ENCODE measurements at places on chromosomes 5 and 9.

DNA sequence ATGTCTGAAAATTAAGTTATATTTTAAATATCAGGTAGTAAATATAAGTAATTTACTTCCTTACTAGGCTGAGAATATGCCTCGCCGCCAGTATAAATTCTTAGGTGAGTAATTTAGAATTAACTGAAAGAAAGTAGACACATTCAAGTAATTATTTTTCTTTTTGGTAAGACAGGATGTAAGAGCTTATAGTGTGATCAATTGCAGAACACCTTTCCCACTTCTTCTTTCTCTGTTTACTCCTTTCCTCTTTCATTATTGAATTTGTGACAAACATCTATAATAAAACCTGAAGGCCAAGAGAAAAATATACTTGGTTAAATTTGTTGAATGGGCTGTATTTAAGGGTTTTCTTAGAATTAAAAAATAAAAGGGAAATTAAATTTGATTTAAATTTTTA lies 195.1 kb upstream of the CDKN2B start:
- DNase-seq, result no peak

GRCh38 chr5:134370311-134370870 lies 978 bp upstream of the UBE2B start:
- no peak for DNase-seq

GRCh38 chr5:23411200-23411599 lies 96.2 kb upstream of the PRDM9 start:
- no peak for DNase-seq

- no peak for DNase-seq
Measured at GRCh38 chr9:89052470-89053097, 61.3 kb downstream of the S1PR3 start.

- no peak for DNase-seq
Measured at GRCh38 chr9:16898464-16898863, 28.0 kb upstream of the BNC2 start.

- peak; percentile 92 for DNase-seq
Measured at GRCh38 chr9:15510789-15511575, at the start of gene PSIP1. Gene PSIP1, minus strand, starts transcription at chr9:15510970. Its CDS starts 782 bp downstream, at chr9:15510188.

DNA sequence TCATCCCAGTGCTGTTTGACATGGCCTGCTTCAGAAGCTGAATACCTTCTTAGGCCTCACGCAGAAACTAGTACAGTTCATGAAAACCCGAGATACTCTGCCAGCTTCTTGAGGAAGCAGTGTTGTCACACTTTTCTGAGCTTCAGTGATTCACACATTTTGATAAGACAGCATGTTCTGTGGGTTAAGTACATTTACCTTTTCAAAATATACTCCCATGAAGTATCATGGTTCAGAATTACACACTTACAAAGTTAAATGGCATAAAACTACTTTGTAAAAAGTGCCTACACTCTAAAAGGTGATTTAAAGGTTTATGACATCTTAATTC lies 56.9 kb downstream of the VCAN start:
- DNase-seq, result no peak

GRCh38 chr5:110768138-110768860 lies 29.5 kb downstream of the SLC25A46 start:
- no peak for DNase-seq

GRCh38 chr5:180494510-180495181 lies 467 bp downstream of the CNOT6 start:
- DNase-seq, result peak; percentile 67

DNA sequence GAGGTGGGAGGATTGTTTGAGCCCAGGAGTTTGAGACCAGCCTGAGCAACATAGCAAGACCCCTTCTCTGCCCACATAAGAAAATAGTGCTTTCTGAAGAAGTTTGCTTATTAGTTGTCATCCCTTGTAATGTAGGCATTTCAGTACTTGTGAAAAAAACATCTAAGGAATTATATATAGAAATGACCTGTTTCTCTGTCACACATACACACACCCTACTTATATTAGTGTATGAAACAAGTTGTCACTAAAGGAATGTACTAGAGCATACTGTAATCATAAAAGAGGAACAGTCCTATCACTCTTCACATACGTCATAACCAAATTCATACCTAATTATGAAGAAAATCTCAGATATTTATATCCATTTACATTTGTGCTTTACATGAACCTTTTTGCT lies 122.0 kb downstream of the NIPBL start:
- DNase-seq, result no peak

GRCh38 chr5:37776826-37777225 lies 63.0 kb downstream of the GDNF start:
- no peak for DNase-seq

DNA sequence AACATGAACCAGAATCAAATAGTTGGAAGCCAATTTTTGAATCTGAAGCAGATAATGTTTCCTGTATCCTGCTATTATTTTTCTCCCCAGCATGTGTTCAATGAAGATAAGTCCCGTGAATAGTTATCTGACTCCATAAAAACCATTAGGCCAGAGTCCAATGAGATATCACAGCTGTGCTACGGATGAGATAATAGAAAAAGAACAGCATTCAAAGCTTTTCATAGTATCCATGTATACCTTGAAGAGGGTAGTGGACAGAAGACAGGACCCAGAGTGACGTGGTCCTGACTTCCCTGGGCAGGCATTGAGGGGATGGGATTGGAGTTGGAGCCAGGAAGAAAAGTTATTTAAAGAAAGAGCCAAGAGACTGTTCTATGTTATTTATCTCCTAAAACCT lies 50.7 kb upstream of the C6 start:
- no peak for DNase-seq

- DNase-seq, result no peak
Measured at GRCh38 chr9:90189306-90189705, 453.3 kb downstream of the DIRAS2 start.

DNA sequence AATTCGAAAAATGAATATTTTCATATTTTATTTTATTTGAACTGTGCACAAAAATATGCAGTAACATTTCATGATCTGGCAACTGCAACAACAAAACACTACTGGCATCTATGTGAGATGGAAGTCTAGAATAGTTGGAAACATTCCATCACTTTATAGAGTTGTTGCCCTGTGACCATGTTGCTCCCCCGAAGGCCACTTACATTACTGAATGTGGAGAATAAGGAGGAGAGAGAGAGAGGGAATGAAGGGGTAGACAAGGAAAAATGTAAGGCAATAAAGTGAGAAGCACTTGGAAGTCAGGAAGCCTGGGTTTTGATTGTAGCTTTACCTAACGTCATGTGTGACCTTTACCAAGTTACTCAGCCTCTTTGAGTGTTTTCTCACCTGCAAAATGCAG lies 437.2 kb upstream of the EDIL3 start:
- no peak for DNase-seq

- no peak for DNase-seq
Measured at GRCh38 chr5:103271570-103272289, 13.2 kb downstream of the MACIR start.

DNA sequence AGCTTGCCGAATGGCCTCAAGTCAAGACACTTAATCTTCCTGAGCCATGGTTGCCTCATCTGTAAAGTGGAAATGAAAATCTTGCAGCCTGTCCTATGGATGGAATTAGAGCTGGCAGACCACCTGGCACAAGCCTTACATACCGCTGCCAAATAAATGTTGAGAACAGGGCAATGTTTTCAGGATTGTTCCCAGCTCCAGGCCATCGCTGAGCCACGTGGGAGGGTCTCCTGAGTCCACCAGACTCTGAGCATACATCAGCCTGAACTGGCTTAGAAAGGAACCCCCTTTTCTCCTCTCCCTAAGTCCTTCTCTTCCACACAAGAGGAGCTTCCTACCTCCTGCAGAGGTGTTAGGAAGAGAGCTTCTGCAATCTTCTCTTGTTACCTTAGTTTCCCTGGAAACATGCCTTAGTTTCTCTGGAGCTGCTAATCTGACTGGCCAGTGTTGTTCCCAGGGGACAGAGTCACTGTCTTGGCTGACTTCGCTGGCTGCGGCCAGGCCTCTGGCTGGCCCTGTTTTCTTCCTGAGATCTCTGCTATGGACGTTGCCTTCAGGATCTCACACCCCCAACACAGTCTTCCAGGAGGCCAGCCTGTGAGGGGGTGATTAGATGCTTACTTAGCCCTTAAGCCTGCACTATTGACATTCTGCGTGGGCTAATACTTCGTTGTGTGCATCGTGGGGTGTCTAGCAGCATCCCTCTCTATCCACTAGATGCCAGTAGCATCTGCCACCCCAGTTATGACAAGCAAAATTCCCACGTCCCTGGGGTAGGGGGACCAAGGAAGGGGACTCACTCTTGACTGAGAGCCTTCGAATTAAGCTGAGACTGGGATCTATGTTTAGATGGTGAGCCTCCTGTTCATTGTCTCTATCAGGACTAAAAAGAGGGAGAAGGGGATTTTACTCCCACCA lies 62.2 kb downstream of the BOD1 start:
- DNase-seq, result no peak

DNA sequence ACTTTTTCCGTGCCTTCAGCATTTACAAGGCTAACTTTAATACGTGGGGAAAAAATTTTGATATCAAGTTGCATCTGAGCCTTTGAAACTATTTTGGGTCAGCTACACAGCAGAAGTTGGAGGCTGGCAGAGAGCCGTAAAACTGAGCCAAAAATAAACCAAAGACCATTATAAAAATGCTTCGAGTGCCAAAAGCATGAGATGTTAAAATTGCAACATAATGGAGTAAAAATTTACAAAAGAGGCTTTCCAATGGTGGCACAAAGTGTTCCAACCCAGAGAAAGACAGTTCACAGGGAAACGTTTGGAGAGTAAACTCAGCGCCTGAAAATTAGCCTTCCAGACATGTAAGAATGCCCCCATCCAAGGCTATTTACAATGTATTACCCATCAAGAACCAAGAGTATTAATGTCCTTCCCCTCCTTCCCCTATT lies 190.3 kb downstream of the TLE1 start:
- DNase-seq, result no peak

- DNase-seq, result no peak
Measured at GRCh38 chr5:17852740-17853139, 218.5 kb downstream of the TAF11L14 start.

- DNase-seq, result no peak
Measured at GRCh38 chr5:85441156-85441555, 1056.5 kb upstream of the EDIL3 start.

GRCh38 chr9:76115982-76116646 lies 225.6 kb downstream of the PCSK5 start:
- no peak for DNase-seq

- no peak for DNase-seq
Measured at GRCh38 chr5:170559296-170559695, 55.5 kb downstream of the KCNIP1 start.

- no peak for DNase-seq
Measured at GRCh38 chr5:173229966-173230689, 4.9 kb downstream of the NKX2-5 start.

DNA sequence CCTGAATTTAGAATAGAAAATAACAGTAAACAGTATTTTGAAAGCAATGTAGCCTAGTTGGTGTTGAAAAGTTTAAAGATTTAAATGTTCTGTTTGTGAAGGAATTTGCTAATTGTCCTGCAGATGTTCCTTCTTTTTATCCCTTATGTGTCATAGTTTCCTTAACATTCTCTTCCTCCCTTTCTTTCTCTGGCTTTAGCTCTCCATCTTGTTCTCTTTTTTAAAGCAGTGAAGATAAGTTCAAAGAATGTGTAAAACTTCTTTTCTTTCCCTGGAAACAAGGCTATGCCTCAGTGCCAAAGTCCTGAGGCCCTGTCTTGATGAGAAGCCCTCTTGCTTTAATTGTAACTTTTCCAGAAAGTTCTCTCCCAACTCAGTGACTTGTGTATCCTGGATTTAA lies 24.4 kb upstream of the GAS1 start:
- DNase-seq, result no peak

DNA sequence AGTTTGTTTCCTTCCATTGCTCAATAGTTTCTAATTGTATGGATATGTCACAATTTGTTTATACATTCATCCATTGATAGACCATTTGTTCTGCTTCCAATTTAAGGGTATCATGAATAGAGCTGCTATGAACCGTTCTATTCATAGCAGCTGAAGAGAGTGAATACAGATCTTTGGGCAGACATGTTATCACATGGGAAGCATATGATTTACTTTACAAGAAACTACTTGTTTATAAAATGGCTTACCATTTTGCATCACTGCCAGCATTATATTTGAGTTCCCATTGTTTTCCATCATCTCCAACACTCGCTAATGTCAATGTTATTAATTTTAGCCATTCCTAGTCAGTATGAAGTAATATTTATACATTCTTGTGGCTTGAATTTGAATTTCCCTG lies 549.0 kb downstream of the MAT2B start:
- DNase-seq, result no peak

DNA sequence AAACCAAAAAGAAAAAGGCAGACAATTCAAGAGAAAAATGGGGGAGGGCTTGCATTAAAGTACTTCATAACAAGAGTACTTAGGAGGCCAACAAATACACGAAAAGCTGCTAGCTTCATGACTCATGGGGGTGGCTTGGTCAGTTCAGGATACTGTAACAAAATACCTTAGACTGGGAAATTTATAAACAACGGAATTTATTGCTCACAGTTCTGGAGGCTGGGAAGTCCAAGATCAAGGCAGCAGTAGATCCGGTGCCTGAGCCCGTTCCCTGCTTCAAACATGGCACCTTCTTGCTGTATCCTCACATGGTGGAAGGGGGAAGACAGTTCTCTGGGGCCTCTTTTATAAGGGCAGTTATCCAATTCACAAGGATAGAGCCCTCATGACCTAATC lies 111.4 kb downstream of the C9orf50 start:
- DNase-seq, result no peak

DNA sequence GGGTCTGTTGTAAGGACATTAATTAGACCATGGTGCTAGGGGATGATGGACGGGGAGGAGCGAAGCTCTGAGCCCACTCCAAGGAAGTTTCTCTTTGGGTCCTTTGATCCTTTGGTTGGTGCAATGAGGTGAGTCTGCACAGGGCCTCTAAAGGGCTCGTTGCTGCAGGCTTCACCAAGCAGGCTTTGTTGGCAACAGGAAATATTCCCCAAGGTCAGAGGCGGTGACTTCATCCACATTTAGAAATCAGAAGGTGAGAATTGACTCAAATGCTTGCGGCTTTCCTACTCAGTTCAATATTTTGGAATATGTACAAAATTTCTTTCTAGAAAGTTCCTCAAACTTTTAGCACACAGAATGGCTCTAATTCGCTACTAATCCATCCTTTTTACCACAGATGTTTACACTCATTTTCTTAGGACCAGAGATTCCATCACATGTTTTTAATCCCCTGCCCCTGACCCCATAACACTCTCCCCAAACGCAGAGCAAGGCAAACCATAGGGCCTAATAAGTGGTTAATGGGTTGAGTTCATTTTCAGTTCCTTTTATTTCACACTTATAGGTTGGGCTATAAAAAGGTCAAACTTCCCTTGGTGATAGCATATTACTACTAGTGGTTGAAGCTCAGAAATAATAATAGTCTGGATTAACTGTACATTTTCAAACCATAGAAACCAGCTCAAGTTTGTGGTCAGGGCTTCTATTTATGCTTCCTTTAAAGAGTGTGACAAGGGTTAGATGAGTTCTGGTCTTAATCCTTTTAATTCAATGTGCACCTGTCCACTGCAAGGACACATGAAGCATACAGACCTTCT lies 37.3 kb upstream of the TMEM252 start:
- no peak for DNase-seq

DNA sequence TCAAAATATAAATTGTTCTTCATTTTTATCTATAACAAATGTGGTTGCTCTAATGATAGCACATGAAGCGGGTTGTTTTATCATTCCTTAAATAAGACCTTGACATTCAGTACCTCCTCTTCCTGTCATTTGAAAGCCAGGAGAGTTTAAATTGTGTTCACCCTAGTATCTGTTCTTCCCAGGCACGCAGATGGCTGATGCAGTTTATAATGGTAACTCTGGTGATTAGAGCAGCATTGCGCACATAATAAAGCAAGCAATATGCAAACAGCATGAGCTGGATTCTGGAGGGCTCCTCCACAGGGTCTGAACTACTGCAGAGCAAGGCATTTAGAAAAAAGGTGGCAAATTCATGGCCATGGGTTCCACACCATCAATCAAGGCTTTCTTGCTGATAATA lies 307.8 kb downstream of the ENC1 start:
- DNase-seq, result no peak

Data from endodermal cell (in vitro differentiated cells).